ENCODE measurements at places on chromosomes 7 and 10.

- no peak for DNase-seq
Measured at GRCh38 chr7:36191292-36191920, 38.4 kb downstream of the EEPD1 start.

DNA sequence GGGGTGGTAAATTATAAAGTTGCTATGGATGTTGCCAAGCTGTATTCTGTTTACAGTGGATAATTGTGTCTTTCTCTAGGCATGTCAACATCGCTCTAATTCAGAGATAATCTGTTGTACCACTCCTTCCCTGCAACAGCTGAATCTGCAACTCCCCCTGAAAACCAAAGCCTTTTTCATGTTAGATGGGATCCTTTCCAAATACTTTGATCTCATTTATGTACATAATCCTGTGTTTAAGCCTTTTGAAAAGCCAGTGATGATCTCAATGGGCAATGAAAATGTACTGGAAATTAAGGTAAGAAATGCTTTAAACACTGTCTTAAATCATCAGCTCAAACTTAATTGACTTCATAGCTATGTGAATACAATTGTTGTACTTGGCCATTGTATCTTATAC, 91.0 kb downstream of the MET start:
- DNase-seq: no peak

DNA sequence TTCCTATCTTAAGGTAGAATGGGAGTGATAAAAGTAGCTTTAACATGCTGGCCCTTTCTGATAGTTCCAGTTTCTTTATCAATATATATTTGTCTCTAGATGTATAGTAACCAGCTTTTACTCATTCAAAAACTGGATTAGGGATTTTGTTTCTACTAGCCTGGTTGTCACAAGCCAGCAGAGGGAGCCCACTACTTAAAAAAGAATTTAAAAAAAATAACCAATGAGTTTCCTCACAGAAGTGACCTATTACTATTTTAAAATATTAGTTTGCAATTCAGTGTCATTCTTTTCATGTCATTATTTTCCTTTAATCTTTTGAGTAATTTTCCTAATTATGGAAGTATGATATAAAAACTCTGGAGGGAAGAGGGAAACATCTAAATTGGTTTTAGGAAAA, 142.1 kb downstream of the PHTF2 start:
- no peak for DNase-seq

GRCh38 chr7:47432671-47433563, 149.0 kb downstream of the TNS3 start:
- no peak for DNase-seq

- no peak for DNase-seq
Measured at GRCh38 chr10:48800007-48800675, 115.5 kb downstream of the WDFY4 start.

- no peak for DNase-seq
Measured at GRCh38 chr7:99272476-99273045, at the start of gene MYH16. MYH16 (plus strand) TSS chr7:99272839.

- no peak for DNase-seq
Measured at GRCh38 chr10:66834802-66835201, 91.0 kb upstream of the LRRTM3 start.

- DNase-seq: no peak
Measured at GRCh38 chr10:23367896-23368595, 23.4 kb upstream of the C10orf67 start.

DNA sequence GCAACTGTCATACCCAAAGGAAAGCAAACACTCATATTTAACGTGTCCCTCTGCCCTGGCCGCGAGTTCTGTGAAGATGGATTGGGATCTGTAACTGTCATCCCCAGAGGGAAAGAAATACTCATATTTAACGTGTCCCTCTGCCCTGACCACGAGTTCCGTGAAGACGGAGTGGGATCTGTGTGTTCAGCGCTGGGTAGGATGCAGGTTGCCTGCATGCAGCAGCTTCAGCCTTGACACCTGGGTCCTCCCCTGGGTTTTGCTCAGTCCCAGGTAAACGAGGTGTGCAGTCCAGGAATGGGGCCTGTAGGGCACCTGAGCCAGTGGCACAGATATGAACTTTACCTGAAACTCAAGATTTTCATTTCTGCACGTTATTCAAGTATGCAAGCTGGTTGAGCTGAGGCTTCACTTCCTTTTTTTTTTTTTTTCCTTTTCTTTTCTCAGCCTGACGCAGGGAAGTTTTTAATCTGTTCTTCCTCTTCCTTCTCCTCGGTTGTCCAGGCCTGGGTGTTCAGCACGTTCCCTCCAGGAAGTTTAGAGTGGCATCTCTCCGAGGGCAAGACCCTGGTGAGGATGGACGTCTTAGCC, 159.0 kb upstream of the SHH start:
- no peak for DNase-seq

DNA sequence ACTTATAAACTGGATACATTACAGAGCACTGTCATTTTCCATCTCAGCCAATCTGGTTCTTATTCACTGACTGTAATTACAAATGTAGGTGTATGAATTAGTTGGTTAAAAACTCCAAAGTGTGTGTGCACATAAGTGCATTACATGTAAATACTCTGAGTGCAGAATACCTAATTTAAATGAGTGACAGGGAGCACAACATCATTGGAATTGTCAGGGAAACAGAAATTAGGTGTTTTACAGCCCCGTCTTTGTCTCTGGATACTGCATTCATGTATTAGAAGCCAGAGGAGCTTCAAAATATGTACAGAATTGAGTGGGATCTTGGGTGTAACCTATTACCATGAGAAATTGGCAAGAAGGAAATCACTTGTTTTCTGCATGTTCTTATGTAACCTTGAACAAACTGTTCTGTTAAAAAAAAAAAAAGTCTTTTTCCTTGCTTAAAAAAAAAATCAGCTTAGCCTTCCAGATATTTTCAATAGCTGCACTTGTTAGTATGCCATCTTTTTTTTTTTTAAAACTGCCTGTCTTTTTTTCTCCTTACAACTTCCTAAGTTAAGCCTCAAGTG, 31.1 kb downstream of the CELF2 start:
- no peak for DNase-seq

DNA sequence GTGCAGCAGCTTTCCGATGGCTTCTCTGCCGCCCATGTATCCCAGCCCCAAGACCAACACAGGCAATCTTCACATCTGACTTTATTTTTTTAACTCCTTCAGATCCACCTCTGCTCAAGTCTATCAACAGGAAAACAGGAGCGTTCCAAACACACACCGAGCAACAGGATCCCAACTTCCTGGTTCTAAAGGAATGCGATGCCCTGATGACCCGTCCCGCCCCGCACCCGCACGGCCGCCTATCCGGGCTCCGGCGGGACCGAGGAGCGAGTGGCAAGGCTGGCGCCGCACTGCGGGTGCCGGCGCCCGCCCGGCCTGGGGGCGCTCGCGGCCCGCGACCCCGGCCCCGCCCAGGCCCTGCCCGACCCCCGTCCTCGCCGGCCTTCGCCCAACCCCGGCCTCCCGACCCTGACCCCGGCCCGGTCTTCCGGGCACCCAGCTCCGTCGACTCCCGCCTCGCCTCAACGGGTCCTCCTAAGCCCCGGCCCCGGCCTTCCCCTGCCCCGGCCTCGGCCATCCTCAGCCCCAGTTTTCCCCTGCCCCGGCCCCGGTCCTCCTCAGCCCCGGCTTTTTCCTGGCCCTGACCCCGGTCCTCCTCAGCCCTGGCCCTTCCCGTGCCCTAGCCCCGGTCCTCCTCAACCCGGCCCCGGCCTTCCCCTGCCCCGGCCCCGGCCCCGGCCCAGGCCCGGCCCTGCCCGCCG, 730 bp downstream of the LARP4B start:
- DNase-seq: no peak

GRCh38 chr10:72695496-72695895, 3.6 kb downstream of the MCU start:
- no peak for DNase-seq

Data from GOT3 (cell line).